CD4-positive, alpha-beta T cell treated with Interleukin-6 for 4 hours (primary cell): ENCODE measurements at places on chromosomes 4 and X.
A peak's percentile ranks its signal among the peaks of the same experiment; 100 is the strongest.

DNA sequence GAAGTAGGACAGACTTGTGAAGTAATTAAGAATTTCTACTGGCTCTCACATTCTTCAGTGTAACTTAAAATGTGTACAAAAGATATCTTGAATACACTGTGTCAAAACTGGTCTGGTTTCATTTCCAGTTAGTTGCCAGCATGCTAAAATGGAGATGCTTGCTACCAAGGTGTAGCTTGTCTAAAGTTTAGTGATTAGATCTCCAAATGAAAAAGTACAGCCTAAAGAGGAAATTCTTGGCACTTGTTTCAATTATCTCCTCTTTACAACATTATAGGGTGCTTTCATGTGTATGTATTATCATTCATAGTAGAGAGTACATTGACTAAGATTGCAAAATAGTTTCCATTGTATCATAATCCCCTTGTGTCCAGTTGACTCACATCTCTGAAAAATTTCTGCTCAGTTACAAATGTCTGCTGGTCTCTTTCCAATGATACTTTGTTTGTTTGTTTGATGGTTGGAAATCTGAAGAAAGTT lies 97.3 kb upstream of the SPRY1 start:
- DNase-seq, result no peak

DNA sequence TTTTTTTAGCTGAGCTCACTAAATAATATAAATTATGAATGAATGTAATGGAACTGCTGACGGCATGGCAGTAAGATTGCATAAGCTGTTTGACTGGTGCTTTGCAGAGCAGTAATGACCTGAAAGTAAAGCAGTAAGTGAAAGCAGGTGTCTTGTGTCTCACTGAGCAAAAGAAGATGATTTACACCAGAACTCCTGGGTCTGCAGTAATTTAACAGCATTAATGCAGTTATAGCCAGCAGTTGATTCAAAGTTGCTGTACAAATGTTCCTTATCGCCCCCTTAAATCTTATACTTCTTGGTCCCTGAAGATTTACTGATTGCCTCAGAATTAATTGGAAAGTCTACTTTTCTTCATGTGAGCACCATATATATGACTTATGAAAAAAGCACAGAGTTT lies 187.7 kb downstream of the DCTD start:
- no peak for DNase-seq

GRCh38 chrX:46770000-46770816 lies 11.3 kb upstream of the SLC9A7 start:
- no peak for DNase-seq

DNA sequence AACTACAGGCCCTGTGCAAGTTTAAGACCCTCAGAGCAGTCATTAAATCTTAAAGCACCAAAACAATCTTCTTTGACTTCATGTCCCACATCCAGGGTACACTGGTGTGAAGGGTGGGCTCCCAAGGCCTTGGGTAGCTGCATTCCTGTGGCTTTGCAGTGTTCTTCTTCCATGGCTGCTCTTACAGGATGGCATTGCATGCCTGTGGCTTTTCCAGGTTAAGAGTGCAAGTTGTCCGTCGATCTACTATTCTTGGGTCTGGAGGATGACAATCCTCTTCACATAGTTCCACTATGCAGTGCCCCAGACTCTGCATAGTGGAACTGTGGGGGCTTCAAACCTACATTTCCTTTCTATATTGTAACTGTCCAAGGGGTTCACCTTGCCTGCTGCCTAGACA lies 494.5 kb downstream of the CFAP47 start:
- no peak for DNase-seq

GRCh38 chr4:27917381-27917780 lies 1056.7 kb downstream of the STIM2 start:
- no peak for DNase-seq

DNA sequence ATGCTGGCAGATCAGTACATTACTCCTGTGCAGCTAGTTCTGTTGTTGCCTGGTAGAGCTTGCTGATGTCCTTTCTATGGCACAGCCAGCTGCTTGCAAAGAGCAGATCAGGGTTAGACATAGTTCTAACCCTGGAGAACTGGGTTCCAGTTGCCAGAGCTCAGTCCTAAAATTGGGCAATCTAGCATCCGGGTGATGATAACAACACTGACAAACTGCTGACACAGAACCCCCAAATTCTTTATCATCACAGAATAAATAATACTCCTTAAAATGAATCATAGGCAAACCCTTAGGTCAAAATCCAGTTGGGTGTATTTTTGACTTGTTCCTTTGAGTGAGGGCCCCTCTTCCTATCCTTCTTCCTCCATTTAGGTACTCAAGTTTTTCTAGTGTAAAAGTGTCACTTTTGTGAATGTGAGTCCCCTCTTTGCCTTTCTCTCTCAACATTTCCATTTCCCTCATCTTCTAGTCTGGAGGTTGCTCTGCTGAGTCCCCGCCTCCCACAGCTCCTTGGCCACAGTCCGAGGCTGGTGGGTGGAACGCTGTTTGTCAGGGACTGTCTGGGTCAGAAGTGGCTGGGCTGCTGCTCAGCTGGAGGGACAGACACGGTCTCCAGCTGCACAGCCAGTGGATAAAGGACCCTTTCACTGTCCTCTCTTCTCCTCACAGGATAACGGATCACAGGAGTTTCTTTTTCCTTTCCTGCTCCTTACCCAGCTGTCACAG lies 93.6 kb upstream of the RASGEF1B start:
- DNase-seq, result no peak

- DNase-seq, result no peak
These were observed 28.1 kb downstream of the ZFP42 start for GRCh38 chr4:188023682-188024081.

- no peak for DNase-seq
These were observed 67.7 kb downstream of the RHOH start for GRCh38 chr4:40264497-40264896.

DNA sequence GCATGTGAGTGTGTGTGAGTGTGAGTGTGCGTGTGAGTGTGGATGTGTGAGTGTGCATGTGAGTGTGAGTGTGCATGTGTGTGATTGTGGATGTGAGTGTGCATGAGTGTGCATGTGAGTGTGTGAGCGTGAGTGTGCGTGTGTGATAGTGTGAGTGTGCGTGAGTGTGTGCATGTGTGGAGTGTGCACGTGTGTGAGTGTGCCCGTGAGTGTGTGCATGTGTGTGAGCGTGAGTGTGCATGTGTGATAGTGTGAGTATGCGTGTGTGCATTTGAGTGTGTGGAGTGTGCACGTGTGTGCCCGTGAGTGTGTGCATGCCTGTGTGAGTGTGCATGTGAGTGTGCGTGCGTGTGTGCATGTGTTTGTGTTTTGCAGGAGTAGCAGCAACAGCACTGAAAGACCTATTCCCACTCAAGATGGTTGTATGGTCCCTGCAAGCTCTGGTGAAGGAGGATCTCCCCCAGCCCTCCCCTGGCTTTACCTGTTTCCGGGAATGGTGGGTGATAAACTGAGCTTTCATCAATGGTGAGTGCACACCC lies 30.7 kb upstream of the HELT start:
- no peak for DNase-seq

- DNase-seq, result peak; percentile 86
These were observed 27.3 kb upstream of the CHRNA9 start for GRCh38 chr4:40307627-40308497.

GRCh38 chrX:72308566-72309296 lies 3.0 kb upstream of the CITED1 start:
- DNase-seq, result peak; percentile 19

GRCh38 chr4:726235-726787 lies 20.7 kb downstream of the PCGF3 start:
- DNase-seq, result no peak

GRCh38 chr4:53005149-53005546 lies 143.0 kb downstream of the RASL11B start:
- DNase-seq, result no peak

GRCh38 chr4:109294006-109294405 lies 8.5 kb downstream of the COL25A1 start:
- DNase-seq, result peak; percentile 4

GRCh38 chrX:17923546-17923945 lies 62.4 kb upstream of the RAI2 start:
- no peak for DNase-seq

GRCh38 chrX:95427389-95427788 lies 1257.3 kb upstream of the DIAPH2 start:
- no peak for DNase-seq

DNA sequence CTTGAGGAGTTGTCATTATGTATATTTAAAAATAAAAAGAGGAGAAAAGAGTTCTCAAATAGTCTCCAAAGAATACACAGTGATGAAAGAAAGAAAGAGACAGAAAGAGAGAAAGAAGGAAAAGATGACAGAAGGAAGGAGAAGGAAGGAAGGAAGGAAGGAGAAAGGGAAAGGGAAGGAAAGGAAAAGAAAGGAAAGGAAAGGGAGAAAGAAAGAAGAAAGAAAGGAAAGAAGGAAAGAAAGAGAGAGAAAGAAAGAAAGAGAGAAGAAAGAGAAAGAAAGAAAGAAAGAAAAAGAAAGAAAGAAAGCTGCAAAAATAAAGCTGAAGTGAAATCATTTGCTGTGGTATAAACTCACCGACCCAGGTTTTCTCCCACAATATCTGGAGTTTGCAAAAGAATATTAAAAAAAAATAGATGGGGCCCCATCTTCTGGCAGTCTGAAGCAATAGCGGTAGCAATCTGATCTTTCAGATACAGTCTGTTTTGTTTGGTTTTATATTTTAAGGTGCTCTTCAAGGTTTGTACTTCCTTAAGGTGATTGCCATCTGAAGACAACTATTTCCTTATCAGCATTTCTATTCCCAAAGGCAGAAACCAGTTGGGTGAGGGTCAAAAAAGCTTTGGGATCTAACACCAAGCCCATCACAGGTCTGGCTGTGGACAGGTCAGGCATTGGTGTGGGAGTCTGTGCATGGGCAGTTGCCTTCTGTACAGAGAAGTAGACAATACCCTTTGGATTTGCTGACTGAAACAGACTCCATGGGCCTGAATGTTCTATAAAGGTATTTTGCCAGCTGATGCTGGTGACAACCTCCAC lies 160.4 kb downstream of the CPEB2 start:
- no peak for DNase-seq

GRCh38 chr4:38128478-38129459 lies 168.6 kb downstream of the PTTG2 start:
- peak; percentile 72 for DNase-seq

GRCh38 chr4:47050761-47051725 lies 19.7 kb downstream of the GABRB1 start:
- no peak for DNase-seq

GRCh38 chrX:104310090-104310489 lies 55.4 kb upstream of the ESX1 start:
- no peak for DNase-seq

DNA sequence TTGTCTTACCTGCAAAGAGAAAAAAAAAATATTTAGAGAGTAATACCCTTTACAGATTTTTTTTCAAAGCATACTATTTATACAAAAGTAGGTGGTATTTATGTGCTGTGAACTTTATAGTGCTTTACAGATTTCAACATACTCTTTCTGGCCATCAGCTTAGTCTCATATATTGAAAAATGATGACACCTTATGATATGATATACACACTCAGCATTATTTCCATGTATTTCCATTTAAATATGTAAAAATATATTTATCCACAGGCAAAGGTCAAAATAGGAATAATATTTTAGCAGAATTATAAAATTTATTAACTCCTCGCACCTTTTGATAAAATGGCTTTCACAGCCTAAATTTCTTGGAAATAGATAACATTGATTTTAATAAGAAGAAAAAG lies 815.8 kb upstream of the EPHA5 start:
- no peak for DNase-seq

- DNase-seq, result no peak
These were observed at the start of gene PAGE2B for GRCh38 chrX:55074851-55075467. TSS of gene PAGE2B (plus strand) at chrX:55075030. CDS start at chrX:55076042, 1,012 bp downstream.

DNA sequence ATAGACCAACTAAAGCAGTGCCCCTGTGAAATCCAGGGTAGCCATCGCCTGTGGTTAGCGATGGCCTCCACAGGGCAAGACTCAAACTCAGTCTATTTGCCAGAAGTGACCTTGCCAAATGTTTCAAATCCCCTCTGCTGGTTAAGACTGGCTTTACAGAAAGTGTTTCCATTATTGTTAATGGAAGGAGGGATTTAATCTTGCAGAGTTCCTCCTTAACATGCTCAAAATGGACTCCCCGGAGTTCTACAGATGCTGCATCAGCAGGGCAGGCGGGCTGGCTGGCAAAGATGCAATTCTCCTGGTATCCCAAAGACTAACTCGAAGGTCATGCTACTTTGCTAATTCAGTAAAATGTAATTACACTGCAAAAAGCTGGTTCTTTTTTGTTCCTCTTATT lies 313.0 kb upstream of the SLC7A11 start:
- DNase-seq, result no peak

DNA sequence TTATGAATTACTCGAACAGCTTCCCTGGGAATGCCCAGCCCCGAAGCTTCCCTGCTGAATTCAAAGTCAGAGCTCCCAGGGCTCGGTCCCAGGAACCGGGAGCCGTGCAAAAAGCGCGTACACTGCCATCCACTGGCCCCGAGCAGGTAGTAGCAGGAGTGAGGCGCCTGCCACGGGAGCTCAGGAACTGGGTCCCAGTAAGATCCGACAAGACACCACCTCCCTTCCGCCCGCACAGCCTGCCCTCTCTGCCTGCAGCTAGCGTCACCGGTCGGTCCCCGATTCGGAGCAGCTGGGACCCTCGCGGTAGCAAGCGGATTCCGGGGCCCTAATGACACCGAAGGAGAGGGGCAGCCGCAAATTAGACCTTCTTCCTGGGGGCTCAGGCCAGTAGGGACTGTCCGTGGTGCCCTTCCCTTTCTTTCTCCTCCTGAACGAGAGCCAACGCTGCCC lies 1.2 kb downstream of the CORIN start:
- DNase-seq, result peak; percentile 68

DNA sequence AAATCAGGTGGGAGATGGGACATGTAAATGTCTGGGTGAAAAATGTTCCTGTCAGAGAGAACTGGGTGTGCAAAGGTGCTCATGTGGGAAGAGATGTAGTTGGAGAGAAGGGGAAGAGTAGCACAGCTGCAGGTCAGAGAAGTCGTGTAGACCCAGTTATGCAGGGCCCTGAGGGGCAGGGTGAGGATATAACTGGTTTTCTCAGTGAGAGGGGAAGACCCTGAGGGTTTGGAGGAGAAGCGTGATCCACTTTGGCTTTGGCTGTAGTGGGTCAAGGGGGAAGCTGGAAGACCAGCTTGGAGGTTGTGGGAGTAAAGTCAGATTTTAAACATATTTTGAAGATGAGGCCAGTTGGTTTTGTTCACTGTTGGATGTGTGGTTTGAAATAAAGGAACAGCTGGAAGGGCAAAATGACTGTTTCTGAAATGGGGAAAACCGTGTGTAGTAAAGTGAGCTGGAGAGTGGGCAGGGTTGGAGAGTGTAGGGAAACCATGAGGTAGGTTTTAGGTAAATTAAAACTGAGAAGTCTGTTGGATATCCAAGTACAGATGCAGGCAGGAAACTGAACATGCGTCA lies 44.2 kb downstream of the NAP1L5 start:
- no peak for DNase-seq

DNA sequence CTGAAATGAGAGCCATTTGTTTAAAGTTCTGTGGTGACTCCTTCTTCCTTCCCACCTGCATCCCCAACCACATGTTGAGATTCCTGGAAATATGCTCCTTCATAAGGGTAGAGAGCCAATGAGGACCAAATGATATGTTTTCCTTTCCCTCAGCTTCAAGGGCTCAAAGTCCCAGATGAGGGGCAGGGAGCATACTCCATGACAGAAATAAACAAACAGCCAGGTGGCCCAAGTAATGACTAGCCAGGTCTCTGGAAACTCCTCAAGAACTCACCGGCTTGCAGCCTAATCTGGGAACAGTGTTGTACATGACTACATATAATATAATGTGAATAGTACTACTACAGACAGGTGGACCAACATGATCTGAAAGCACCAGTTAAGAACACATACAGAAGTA lies 392.3 kb downstream of the PACRGL start:
- no peak for DNase-seq

GRCh38 chr4:1309261-1310010 lies 19.7 kb downstream of the MAEA start:
- DNase-seq, result peak; percentile 66
